ENCODE measurements at places on chromosomes 2 and 18.

DNA sequence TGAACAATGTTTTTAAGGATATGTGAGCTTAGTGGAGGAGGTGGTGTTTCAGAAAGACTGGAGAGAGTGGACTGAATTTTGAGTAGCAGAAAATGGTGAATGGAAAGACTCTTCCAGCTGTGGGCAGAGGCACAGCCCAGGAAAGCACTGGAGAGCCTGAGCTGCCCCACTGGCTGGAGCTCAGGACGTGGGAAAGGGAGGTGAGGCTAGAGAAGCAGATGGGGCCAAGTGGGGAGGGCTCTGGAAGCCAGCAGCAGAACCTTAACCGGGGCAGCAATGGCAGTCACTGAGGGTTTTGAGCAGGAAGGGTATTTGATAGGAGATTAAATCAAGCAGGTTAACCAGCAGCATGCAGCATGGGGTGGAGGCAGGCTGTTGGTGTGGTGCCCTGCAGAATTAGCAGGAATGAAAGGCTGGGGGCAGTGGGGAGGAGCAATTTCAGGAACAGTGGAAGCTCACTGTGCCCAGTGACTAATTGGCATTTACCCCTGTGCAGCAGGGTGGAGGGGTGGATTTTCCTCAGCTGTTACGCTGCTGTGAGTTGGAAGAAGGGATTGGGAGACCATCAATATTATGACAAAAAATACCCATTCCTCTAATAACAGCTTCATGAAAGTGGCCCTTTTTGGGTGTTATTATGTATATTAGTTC, 136.2 kb downstream of the CERS6 start:
- no peak for DNase-seq

DNA sequence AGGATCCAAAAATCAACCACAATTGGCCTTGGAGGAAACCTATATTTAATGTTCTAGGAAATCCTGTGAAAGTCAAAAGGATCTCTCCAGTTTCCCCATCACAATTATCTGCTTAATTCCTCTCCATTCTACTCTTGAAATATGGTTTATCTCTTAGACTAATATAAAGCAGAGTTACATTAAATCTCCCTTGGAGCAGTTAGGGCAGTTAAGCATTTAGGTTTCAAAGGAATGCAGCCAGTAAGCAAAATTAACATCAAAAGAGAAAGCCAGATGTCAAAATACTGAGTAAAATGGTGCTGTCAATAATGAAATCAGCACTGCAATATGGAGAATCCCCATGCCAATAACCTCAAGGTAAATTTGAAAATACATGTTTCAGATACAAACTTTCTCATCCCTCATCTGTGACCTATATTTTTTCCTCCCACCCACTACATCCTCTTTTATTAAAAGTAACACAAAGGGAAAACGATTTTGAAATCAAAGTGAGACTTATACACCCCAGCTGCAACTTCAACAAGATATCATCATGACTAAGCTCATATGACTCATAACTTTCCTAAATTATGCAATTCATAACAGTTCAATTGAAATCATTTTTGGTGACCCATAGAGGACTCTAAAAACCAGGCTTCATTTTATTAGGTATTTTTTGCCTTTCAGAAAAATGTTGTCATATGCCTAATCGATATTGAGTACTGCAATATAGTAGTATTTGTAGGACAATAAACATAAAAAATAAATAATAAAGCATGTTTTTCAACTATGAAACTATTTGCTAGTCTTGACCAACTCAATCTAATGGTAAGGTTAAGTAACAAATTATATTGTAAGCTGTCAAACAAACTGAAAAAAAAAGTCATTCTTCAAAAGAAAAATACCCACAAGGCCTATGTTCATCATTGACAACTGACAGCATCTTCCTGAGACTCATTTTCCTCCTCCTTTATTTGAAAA, 3.1 kb downstream of the ADAM17 start:
- peak; percentile 96 for DNase-seq

DNA sequence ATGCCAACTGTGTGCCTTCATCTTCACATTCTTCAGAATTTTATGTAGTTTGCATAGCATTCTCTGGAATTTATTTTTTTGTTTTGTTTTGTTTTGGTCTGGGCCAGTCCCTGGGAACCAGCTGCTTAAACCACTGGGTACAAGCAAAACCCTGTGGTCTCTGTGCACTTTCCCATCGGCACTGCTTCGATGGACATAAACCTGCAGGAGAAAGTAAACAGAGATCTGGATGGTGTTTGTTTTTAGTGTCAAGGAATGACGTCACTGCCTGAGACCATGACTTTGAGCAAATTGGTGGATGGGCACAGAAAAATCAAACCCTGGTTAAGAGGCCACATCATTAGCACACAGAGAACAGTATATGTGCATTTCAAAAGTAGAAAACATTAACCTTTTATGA, 64.7 kb upstream of the RASGRP3 start:
- no peak for DNase-seq

DNA sequence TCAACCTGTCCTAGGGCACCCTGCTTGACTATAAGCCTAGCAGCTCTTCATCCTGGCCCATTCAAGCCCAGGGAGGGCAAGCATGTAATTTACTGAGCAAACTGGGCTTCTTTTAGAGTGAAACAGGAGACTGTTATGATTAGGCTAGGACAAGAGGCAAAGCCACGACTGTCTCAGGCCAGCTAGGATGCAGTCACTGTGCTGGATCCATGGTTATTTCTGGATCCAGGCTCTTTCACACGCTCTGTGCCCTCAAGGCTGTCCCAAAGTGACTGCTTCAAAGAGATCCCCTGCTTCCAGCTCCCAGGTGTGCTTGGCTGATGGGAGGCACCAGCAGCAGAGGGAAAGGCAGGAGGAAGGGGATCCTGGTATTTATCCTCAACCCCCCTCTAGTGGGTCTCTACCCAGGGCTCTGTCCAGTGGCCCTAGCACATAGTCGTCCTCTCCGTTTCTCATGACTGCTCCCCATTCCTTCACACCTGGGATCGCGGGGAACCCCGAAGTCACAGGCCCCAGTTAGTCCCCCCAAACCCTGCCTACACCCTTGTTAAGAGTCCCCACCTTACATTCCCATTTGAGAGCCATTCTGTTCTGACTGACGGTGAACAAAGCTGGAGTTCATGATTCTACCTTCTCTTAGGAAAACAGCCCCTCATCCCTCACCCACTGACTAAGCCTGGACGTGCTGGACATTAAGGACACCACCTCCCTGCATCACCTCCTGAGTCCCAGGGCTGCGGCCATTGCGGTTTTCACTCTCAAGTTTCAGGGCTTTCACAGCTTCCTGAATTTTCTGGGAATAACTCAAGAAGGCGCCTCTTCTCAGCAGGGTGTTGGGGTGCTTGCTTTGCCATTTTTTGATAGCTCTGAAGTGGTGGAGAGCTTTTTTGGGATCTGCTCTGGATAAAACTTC, 63.2 kb downstream of the POLR1A start:
- no peak for DNase-seq

GRCh38 chr2:171652416-171652785, 34.9 kb upstream of the DYNC1I2 start:
- DNase-seq: peak; percentile 16

- DNase-seq: no peak
These were observed 284.1 kb downstream of the CYRIA start for GRCh38 chr2:16381511-16381910.

DNA sequence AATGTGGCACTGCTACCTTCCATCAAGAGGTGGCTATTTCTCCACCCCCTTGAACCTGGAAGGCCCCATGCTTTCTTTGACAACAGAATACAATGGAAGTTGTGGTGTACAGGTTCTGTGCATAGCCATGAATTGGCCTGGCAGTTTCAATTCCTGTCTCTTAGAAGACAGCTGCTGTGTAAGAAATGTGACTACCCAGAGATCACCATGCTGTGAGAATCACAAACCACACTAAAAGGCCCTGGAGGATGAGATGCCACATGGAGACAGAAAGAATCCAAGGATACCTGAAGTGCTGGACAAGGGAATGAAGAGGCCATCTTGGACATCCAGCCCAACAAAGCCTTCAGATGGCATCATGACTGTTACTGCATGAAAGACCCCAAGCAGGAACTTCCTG, 47.7 kb upstream of the EHBP1 start:
- no peak for DNase-seq

GRCh38 chr2:159807183-159808031, 9.4 kb upstream of the CD302 start:
- peak; percentile 69 for DNase-seq

DNA sequence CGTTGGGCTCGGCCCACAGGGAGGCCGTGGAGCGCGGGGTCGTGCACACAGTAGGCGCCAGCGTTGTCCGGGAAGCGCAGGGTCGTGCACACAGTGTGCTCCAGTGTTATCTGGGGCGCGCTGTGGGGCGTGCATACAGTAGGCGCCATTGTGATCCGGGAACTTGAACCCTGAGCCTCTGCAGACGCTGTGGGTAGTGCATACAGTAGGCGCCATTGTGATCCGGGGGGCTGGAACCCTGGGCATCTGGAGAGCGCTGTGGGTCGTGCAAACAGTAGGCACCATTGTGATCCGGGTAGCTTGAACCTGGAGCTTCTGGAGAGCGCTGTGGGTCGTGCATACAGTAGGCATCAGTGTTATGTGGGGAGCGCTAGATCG, 793 bp downstream of the ZNF236 start:
- no peak for DNase-seq

GRCh38 chr18:38362286-38362792, 796.7 kb upstream of the CELF4 start:
- DNase-seq: no peak

DNA sequence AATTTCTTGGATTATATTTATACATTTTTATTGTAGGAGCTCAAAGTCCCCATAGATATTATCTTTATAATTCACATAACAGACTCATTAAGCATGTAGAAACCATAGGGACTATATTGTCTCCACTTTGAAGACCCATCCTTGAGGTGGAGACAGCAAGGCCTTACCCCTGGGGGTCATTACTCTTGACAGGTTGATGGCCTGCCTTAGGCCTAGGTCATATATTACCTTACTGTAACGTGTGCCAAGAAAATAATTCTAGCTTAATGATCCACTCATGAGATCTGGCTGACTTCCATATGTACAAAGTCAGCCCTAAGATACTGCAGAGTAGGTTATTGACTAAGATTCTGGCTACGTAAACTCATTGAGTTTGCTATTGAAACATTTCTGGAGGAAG, 65.4 kb upstream of the GLS start:
- DNase-seq: no peak

DNA sequence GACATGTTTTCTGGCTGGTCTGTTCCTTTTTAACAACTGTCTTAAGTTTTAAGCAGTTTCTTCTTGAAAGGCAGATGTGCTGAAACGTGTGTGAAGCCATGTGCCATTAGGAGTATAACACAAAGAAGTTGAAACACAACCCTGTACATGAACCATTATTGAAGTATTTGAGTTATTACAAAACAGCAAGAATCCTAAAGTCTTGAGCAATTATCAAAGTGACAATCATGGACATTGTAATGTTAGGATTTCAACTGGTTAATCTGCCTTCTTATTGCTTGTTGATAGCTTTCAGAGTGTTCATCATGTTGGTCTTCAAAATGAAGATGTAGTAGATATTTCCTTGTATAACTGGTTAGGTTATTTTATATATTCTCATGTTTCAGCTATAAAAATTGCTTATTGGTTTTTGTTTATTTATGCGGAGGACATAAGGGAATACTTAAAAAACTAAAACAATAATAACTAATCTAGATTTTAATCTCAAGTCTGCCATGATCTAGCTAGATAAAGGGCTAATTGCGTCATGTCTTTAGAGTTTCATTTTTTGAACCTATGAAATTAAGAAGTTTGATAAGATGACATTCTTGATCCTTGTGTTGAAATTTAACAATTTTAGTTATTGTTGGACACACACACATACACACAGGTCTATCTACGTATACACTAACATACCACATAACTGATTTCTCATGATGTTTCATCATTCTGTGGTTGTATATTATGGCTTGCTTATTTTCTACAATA, 21.1 kb downstream of the PPP1R1C start:
- DNase-seq: no peak

DNA sequence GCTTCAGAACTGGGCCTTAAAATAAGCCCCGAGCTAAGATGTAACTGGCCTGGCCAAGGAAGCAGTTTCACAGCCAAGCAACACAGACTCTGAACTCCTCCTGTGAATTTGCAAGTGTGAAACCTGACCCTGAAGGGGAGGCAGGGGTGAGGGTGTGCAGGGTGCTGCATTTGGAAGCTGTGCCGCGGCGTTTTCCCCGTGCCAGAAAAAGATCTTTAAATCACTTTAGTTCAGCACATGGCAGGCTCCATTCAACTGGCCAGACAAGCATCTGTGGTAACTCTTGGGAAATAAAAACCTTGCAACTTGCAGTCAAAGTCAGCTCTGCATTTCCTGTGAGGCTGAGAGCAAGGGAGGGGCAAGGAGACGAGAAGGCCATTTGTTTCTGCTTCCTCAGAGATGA, 209.3 kb upstream of the SOX11 start:
- no peak for DNase-seq

- peak; percentile 39 for DNase-seq
These were observed 23.7 kb downstream of the NCAPH start for GRCh38 chr2:96359310-96359709.

- no peak for DNase-seq
These were observed 90.7 kb upstream of the TFPI start for GRCh38 chr2:187644981-187645380.

DNA sequence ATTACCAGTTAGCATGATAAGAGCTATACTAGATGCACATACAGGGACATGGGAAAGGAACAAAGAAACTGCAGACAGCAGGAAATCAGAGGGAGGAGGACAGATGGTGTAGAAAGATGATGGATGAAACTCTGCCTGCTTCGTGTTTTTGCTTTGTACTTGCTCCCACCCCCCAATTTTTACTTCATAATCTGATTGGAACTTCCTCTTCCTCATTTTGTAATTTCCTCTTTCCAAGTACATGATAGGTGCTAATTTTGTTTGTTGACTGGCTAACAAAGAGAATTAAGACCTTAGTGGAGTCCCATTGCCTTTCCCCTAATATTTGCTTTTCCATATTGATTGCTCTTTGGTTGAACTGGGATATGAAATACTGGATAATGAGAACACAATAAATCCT, 76.0 kb upstream of the PELI1 start:
- DNase-seq: peak; percentile 56

GRCh38 chr18:55488473-55488872, 99.5 kb downstream of the TCF4 start:
- no peak for DNase-seq

DNA sequence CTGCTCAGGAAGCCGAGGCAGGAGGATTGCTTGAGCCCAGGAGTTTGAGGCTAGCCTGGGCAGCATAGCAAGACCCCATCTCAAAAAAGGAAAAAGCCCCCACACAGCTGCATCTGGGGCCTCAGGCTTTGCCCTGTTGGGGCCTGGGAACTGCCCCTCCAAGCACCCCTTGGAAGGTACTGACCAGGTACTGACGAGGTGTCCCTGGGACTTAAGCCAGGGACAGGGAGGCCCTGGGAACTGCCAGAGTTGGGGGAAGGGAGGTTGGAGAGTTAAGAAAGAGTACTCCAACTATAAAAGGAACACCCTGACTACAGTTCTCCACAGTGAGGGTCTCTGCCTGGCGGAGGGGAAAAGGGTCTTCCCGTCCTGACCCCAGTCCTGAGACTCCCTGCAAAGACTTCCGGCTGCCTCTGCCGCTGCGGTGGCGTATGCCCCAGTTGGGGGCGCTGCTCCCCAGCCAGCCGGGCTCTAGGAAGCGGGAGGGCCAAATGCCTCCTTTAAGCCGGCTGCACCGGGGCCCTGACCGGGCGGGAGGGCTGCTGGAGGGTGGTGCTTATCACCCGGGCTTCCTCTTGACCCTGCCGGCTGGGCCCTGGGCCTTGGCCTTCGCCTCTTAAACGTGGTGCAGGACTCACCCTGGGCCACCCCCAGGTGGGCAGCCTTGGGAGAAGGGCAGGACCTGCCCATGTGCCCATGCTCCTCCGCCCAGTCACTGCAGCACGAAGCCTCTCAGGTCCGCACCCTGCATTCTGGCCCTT, 12.8 kb downstream of the SLC30A3 start:
- DNase-seq: peak; percentile 79

- no peak for DNase-seq
These were observed 27.2 kb downstream of the CABLES1 start for GRCh38 chr18:23162473-23162872.

Measured in suppressor macrophage treated with lipopolysaccharide for 4 hours (primary cell).